Nephron progenitor cell (in vitro differentiated cells): ENCODE measurements at places on chromosomes 5 and 9.

GRCh38 chr5:89396278-89396954, 513.4 kb upstream of the MEF2C start:
- no peak for DNase-seq

DNA sequence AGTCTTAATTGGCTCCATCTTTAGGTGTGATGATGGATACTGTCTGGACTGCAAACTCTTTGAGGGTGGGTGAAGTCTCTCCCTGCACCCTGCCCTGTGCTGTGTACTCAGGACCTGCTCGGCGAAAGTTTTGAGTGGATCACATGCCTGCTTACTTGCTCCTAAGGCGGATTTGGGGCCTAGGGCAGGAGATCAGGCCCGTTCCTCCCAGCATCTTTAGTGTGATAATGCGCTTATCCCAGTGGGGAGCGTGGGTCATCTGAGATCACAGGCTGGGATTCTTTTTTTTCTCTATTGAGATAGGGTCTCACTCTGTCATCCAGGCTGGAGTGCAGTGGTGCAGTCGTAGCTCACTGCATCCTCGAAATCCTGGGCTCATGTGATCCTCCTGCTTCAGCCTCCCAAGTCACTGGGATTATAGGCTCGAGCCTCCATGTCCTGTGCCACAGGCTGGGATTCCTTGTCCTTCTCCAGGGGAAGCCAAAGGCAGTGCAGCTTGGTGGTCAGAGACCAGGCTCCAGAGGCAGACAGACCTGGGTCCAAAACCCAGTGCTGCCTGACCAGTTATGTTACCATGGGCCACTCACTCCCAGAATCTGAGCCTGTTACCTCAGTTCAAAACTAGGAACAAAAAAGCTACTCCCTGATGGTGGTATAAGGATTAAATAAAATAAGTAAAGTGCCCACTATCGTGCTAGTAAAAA, 59.7 kb downstream of the ZNF618 start:
- DNase-seq = no peak

DNA sequence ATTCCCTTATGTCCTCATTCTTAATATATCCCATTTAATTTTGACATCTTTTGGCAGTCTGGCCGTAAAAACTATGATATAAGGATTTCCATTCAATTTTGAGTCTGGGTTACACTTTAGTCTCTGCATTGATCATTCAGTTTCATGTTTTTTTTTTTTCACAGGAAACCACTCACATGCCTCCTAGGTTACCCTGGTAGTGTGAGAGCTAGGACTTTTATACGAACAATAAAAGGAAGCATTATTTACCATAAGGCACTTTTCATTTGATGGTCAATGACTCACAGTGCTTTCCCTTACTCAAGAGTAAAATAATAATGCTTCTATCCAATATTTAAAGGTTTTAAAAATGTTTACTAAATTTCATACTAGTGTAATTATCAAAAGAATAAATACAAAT, 16.4 kb upstream of the DMAC1 start:
- DNase-seq = no peak

DNA sequence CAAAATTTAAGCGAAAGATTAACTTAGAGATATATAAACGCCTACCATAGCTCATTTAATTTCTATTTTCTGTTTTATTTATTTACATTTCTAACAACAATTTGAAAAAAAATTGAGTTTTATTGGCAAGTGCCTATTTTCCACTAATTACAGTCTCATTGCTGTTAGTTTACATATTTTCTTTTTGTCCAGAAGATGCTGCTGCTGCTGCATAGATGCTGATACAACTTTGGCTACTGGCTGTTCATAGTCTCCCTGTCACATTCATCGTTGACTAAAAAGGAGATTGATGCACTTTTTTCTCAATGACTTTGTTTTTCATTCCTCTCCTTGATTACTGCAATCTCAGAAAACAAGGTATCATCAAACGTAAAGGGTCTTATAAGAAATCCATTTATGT, 235.4 kb downstream of the CDH9 start:
- DNase-seq = no peak
